Stimulated activated CD4-positive, alpha-beta T cell treated with anti-CD3 and anti-CD28 coated beads, Interleukin-4, amount 100 ng/mL, for 1 hour (primary cell): ENCODE measurements at places on chromosomes 16 and 17.

GRCh38 chr17:63382136-63382535 lies 64.0 kb downstream of the CYB561 start:
- no peak for DNase-seq

- no peak for DNase-seq
Measured at GRCh38 chr17:33209671-33210070, 83.4 kb downstream of the ASIC2 start.

GRCh38 chr16:27385398-27385797 lies 16.6 kb upstream of the IL21R start:
- no peak for DNase-seq

DNA sequence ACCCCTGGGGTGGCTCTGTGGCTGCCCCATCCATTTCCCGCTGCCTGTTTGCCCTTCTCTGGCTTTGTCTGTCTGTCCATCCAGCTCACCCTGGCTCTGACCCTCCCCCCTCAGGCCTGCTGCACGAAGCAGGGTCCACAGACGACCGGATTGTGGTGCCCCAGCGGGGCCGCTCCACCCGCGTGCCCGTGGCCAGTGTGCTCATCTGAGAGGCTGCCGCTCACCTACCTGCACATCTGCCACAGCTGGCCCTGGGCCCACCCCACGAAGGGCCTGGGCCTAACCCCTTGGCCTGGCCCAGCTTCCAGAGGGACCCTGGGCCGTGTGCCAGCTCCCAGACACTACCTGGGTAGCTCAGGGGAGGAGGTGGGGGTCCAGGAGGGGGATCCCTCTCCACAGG lies 761 bp upstream of the LAT start:
- DNase-seq: no peak

- no peak for DNase-seq
Measured at GRCh38 chr17:68803164-68803929, 151.8 kb downstream of the ABCA8 start.

DNA sequence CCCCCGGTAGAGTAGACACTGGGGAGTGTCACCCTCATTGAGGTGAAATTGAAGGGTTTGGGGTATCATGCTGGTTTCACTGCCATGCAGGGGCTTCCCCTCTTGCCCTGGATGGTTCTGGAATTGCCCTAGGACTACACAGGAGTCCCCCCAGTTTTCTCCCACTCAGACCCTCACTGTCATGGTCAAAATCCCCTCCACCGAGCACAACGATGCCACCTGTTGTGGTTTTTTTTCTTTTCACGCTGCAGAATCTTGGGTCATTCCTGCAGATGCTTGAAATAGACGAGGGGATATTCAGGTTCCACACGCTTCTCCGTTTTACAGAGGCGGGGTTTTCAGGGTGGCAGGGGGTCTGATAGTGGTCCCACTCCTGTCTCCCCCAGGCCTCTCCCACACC lies 255.6 kb downstream of the ENGASE start:
- no peak for DNase-seq
